ENCODE measurements at places on chromosomes 11 and 22.

DNA sequence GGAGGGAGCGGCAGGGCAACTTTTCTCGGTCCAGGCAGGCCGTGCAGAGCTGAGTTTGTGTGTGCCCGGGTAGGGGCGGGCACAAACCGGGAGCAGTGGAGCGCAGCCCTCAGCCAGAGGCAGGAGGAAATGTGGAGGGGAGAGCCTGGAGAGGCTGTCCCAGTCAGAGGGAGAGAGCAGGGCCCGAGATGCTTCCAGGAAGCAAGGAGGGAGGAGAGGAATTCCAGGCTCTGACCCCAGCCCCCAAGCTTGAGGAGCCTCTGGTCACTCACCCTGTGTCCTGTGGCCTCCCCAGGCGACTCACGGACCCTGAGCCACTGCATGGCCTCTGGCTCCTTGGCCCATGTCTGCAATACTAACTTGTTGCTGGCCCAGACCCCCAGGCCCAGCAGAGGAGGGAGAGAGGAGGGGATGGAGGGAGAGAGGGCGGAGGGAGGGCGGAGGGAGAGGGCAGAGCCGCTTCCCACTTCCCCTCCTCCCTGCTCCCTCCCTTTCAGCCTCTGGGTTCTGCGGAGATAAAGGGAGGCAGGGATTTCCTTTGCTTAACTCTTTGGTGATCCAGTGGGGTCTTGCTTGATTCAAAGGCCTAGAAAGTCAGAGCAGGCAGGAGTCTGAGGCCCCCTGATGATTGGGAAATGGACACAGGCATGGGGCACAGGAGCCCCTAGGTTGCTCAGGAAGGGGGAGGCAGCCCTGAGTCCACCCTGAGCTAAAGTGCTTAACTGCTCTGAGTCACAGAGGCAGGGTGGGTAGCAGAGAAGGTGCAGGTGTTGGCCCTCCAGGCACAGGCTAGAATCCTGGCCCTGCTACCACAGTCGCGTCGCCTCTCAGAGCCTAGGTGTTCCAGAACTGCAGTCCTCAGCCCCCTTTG is at the start of gene C1QTNF6:
Gene C1QTNF6, minus strand, starts transcription at position 357 of the 871 bp plus-strand sequence. Its CDS starts 34 bp downstream, at position 323.
- DNase-seq, result peak; percentile 63

- no peak for DNase-seq
Observed at GRCh38 chr11:47564933-47565339, 463 bp upstream of the PTPMT1 start.

- peak; percentile 40 for DNase-seq
Observed at GRCh38 chr22:23888615-23889401, 5.4 kb upstream of the MIF start.

DNA sequence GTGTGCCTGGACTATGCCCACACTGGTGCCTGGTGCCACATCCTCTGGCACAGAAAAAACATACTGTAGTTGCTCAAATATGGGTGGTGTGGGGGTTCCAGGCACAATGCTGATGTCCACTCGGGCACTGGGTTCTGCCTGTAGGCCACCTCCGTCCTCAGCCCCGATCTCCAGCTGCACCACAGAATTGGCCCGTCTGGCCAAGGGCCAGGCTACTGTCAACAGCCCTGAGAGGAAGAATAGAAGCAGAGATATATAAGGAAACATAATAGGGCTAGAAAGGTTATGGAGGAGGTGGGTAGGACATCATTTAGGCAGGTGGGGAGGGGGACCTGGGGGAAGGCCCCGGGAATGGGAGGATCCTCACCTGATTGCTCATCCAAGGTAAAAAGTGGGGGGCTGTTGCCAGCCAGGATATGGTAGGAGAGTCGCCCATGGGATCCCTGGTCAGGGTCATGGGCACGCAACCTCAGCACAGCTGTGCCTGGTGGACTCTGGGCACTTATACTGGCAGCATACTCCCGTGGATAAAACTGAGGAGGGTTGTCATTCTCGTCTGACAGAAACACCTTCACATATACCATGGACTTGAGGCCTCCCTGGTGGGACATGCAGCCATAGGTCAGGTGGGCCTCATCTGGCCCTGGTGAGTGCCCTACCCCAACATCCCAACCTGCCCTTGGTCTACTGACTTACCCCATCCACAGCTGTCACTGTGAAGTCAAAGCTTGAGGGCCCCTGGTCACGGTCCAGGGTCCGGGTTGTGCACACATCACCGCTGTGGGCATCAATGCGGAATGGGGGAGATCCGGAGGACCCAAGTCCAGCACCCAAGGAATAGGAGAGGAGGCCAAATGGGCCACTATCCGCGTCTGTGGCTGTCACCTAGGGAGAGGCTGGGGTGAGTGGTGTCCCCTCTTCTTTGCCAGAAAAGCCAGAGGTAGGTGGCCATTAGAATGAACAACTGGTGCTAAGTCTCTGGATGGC is 14.5 kb upstream of the TPP1 start:
- no peak for DNase-seq

GRCh38 chr11:35276396-35277145 is 137.6 kb downstream of the CD44 start:
- DNase-seq, result no peak

GRCh38 chr22:17878941-17879340 is 104.7 kb upstream of the BID start:
- peak; percentile 66 for DNase-seq

DNA sequence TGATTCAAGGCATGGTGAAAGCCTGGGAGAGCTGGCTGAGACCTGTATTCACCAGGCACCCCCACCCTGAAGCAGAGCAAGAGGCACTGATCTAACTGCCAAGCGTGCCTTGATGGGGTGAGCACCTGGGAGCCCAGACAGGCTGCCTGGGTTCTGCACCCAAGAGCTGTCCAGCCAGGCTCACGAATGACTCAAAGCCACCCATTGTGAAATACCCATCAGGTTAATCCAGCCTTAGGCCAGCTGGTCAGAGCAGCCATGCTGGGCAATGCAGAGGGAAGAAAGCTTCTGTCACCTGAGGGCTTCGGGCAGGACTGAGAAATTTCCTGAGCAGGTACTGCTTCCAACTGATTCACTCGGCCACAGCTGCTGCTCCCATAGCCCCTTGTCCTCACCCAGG is 22.1 kb downstream of the THOC5 start:
- no peak for DNase-seq

DNA sequence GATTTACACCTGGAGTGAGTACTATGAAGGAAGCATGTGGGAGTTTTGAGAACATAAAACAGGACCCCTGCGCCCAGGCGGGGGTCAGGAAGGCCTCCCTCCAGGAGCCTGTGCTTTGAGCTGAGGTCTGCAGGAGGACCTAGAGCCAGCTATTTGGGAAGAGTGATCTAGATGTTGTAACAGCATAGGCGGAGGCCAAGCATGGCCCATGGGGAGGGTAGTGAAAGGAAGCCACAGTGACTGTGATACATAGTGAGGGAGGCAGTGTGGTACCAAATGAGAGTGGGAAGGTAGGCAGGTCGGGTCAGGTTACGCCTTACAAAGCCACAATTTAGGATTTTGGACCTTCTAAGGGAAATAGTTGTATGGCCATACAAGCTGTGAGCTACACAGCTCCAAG is 147.5 kb downstream of the PARVA start:
- no peak for DNase-seq

DNA sequence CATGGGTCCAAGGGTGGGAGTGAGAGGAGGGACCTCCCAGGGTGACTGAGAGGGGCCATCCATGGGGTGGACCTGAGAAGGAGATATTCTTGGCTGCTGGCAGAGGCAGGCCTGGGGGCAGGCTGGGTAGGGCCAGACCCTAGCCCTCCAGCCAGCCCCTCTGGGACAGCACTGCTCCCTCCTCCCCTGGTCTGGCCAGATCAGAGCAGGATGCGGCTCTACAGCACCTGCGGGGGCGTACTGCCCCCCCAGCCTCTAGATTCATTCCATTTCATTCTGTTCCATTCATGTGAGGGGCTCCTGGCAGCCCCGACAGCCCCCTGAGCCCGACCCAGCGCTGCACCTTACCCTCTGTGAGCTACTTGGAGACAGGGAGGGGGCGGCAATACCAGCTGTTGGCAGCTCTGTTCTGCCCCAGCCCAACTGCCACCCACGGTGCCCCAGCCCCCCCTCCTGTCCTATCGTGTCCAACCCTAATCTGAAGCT is 34.3 kb upstream of the MYRF start:
- peak; percentile 10 for DNase-seq

DNA sequence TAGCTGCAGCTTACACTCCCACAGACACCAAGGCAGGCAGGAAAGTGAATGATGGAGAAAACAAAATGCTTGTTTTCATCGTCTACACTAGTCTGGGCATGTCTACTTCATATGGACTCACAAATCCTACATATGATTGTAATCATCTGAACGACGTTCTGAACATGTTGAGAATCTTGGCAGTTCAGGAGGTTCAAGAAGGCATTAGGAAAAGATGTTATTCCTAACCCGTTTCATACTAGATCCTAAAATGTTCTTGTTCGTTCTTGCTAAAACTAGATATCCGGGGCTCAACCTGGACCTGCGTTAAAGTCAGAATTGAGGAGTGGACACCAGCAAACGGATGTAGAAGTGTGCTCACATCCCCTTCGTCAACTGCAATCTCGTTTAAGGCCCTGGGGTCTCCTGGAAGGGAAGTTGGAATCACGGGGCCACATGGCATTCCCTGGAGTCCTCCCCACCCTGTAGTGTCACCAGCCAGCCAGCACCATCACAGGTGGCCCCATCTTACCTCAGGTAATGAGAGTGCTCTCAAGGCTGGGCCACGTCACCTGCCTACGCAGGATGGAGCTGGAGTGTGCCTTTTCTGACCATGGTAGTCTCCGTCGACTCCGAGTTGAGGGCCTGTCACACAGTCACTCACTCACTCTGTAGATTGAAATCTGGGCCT is 37.3 kb downstream of the C11orf58 start:
- no peak for DNase-seq

GRCh38 chr11:67266449-67267187 is at the start of gene GRK2:
TSS of gene GRK2 (plus strand) at chr11:67266473. CDS start at chr11:67266700, 227 bp downstream.
- peak; percentile 47 for DNase-seq

DNA sequence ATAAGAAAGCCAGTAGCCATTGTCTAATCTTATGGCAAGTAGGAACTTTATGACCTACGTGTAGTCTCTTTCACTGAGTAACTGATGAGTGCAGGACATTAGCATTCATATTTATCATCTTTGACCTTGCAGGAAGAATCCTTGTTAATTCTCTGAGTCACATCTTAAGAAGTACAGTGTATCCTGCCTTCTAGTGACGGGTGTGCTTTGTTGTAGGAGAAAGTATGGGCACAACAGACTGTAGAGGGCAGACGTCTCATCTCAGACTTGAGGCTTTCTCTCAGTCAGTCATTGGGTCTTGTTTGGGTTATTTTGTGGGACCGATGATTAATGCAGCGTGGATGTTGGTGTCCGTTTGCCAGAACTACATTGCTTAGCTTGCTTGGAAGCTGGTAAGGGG is 6.8 kb downstream of the RNF214 start:
- DNase-seq, result peak; percentile 90

DNA sequence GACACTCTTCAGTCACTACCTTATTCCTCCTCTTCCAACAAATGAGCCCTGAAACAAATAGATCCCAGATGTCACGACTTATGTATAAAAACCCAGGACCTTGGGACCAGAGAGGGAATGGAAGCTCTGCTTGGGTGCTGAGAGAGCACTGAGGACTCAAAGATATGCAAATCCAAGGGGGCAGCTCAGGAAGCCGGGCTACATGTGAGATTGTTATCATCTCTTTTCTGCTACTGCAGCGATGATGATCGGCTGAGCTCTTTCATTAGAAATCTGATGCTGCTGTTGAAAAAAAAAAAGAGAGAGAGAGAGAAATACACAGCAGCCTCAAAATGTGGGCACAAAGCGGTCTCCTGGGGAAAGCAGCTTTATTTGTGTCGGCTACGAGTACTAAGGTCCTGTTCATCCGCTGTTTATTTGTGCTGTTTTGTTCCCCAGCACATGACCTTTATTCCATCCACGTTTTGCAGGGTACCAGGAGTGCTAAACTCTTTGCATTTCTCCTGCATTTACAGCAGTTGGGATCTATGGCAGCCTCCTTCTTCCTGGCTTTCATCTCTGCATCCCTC is 120.2 kb downstream of the TRIM29 start:
- no peak for DNase-seq

GRCh38 chr11:120389693-120390584 is 53.7 kb downstream of the ARHGEF12 start:
- no peak for DNase-seq

GRCh38 chr11:37830529-37830928 is 1232.5 kb upstream of the RAG2 start:
- no peak for DNase-seq

DNA sequence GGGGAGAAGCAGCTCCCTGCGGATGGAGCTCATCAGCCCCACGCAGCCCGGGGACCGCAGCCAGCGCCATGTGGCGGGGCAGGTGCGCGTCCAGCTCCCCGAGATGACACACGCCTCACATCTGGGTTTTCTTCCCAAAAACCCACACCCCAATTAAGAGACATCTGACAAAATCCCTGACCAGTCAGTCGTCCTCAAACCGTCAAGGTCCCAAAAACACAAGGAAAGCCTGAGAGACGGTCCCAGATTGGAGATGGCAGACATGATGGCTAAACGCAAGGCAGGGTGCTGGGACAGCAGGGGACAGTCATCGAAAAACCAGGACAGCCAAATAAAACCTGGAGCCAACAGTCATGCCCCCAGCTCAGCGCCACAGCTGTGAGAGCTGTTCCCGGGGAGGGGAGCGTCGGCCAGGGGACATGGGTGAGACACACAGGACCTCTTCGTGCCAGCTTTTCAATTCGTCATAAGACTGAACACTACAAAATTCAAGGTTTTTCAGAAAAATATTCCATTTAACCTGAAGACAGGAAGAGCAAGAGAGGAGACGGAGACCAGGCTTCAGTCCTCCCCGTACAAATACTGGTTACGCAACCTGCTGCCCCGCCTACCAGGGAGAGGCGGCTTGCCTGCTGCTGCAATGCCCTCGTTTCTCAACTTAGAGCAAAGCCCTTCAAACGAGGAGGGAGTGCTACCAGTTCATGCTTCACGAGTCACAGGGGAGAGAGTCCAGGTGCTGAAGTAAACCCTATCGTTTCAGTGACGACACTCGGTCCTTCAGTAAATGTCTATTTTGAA is 10.5 kb downstream of the TOLLIP start:
- DNase-seq, result peak; percentile 28

DNA sequence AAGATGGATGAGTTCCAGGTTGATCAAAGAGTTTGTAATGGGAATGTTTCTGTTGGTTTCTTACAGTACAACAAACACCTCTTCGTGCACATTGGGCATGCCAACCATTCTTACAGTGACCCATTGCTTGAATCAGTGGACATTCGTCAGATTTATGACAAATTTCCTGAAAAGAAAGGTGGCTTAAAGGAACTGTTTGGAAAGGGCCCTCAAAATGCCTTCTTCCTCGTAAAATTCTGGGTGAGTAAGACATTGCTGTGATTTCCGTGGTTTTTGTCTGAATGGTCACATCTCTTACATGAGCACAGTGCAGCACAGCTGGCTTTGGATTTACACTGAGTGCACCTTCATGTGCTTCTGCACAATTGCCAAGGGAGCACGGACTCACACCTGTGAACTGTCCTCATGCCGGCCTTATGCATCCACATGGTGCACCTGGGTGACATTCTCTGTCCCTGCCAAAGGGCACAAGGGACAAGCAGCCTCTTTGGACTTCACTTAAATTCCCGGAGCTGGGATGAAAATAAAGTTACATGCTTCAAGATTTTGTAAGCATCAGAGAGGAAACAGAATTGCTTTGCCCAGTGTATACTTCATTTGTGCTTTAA is 107.1 kb upstream of the RASSF10 start:
- no peak for DNase-seq

GRCh38 chr11:47186700-47187695 is 764 bp upstream of the PACSIN3 start:
- DNase-seq, result peak; percentile 64

All from fibroblast of skin of scalp (primary cell).